Activated naive CD4-positive, alpha-beta T cell (primary cell): ENCODE measurements at places on chromosomes 2 and 18.

DNA sequence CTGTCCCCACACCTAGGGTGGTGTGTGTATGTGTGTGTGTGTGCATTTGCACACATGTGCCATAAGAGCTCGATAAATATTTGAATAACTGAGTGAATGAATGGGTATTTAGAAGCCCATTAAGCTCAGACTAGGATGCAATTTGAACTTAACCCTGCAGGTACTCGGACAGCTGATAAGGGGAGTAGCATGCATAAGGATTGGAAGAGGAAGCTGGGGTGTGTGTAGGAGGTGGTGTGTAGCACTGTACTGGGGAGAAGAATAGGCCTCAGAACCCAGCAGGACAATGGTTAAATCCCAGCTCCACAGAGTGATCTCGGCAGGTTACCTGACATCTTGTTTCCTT, 1.8 kb upstream of the KCNF1 start:
- DNase-seq, result no peak

GRCh38 chr2:160703648-160704585, 210.3 kb upstream of the RBMS1 start:
- no peak for DNase-seq

- DNase-seq, result no peak
Measured at GRCh38 chr18:379681-380330, 112.0 kb upstream of the THOC1 start.

DNA sequence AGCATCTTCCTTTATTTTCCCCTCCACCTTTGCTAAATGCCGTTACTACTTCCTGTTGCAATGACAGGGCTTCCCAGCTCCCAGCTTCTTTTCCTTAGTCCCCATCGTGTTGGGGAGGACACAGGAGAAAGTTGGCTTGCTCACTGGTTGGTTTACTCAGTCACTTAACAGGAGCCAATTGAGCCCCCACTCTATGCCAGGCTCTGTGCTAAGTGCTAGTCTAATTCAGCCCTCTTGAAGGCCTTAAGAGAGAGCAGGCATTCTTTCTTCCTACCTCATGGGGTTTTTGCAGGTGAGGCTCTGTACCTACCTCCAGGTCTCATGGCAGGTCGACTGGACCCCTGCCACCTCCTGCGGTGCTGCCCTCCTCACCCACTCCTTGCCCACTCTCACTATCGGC, 20.1 kb downstream of the TANC1 start:
- DNase-seq, result no peak

GRCh38 chr2:46114996-46115395, 182.2 kb upstream of the EPAS1 start:
- DNase-seq, result no peak

DNA sequence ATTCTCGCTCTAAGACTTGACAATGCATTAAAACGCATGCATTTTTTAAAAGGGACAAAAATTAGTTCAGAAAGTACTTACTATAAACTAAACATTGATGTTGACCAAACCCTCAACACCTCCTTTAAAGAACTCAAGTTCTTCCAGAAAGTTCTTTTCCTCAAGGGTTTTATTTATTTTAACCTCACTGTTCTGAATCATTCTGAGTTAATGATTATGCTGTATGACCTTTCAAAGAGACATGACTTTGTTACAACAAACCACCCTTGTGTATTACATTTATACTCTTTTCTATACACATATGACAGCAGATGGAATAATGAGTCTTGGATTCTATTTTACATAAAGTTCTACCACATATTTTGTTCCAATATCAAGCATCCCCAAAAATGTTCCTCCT, 139.8 kb upstream of the CCDC150 start:
- no peak for DNase-seq

DNA sequence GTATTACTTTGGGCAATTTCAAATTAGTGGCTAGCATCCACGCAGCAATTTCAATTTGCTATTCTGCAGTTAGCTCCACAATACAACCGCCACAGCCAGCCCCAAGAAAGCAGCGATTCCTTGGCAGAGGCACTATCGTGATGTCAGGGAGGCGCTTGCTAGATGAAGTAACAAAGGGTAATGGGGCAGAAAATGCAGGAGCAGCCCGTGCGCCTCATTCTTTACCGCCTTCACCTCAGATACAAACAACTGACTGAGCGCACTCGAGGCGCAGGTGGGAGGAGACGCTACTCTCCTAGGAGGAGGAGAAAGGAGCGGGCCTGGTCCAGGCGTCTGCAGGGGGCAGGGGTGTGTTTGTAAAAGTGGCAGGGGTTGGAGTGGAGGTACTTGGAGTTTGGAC, 76.9 kb upstream of the ASB18 start:
- no peak for DNase-seq

GRCh38 chr18:63949068-63949737, at the start of gene HMSD:
HMSD (plus strand) TSS chr18:63949301; CDS start chr18:63953456, 4,155 bp downstream.
- DNase-seq, result peak; percentile 11

- DNase-seq, result no peak
Measured at GRCh38 chr2:1997409-1997808, 253.1 kb upstream of the PXDN start.

DNA sequence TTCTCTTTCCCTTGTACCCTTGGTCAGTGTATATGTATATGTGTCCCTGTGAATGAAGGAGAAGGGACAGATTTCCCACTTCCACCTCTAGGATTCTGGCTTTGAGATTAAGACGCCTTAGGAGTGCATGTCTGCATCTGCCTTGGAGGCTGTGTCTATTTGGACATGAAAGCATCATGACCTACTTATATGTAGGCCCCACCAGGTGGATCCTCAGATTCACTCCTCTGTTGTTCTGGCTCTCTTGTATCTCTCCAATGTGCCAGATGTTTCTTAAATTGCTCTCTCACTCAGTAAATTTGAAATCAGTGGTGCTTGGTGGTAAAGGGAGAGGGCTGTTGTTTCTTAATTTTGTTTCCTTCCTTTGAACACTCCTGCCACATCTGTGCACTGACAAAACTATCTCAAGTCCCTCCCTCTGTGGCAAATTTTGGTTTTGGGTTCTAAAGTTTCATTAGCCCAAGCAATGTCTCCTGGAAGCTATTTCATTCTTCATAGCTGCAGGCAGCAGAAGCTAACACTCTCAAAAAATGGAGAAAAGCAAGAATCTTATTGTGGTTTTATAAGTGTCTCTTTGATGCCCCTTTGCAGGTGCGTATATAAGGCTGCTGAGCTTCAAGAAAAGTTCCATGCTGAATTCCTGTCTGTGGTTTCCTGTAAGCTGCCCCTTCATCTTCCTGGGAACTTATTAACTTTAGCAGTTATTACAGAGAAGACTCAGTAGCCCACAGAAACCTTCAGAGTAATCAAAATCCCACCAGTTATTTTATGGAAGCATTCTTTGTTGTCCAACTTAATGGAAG, 179.7 kb upstream of the SETBP1 start:
- no peak for DNase-seq
